Activated naive CD8-positive, alpha-beta T cell treated with anti-CD3 and anti-CD28 coated beads for 36 hours (primary cell): ENCODE measurements at places on chromosomes 4 and X. TPM values are rescaled to one million over a fixed set of nuclear protein-coding genes. Genes with fewer than 3 reads are reported as not detected.

MAGEA10 gene
- total RNA-seq = not detected

P2RY8 gene
- 13.3 TPM for total RNA-seq

GLRA2 gene
- not detected for total RNA-seq

F9 gene
- not detected for total RNA-seq

MAGEC1 gene
- not detected for total RNA-seq

GRCh38 chr4:119690871-119691270 is 62.3 kb upstream of the PDE5A start:
- no peak overlapping the region for H3K27ac ChIP-seq
- DNase-seq = no peak
- H3K36me3 ChIP-seq = no peaks in the 10 kb centered on the region
- H3K4me3 ChIP-seq = no peak overlapping the region
- H3K4me1 ChIP-seq = no peaks in the 10 kb centered on the region

DNA sequence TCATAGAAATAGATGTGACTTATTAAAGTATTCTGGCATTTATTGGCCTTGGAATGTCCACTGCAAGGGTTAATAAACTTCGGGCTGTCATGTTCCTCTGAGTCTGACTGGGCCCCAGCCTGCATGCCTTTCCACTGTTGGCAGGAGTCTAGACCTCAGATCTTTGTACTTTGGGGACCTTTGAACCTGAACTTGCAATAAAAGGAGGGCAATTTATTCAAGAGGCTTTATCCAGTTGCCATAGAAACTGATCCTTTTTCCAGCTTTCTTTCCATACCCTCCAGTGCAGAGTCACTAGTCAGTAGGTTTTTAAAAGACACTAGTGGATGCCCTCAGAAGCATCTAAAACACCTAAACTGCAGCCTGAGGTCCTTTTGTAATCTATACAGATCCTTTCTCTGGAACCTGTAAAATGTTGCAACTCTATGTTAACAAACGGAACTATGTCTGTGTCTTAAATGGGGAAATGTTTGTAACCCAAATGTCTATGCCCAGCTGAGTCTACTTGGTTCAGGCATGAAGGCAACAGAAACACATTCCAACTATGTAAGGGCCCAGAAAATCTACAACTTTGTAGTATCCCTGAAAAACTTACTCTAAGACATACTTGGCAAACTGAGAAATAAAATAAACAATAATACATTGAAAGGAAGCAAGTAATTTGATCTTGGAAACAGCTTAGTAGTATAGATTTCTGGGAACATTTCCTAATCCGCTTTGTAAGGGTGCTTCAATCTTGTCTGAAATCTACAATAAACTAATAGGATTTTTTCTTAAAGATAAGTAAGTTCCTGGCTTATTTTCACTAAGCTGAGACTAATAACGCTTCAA is 41.5 kb downstream of the SOWAHB start:
- peaks cover 4% of the 10 kb centered on the region for H3K27me3 ChIP-seq
- no peak overlapping the region for H3K4me3 ChIP-seq
- H3K4me1 ChIP-seq = no peaks in the 10 kb centered on the region
- no peak overlapping the region for H3K27ac ChIP-seq
- no peaks in the 10 kb centered on the region for H3K36me3 ChIP-seq

- H3K27ac ChIP-seq = no peak overlapping the region
- H3K4me3 ChIP-seq = no peak overlapping the region
- H3K4me1 ChIP-seq = no peaks in the 10 kb centered on the region
- H3K36me3 ChIP-seq = no peaks in the 10 kb centered on the region
- no peaks in the 10 kb centered on the region for H3K27me3 ChIP-seq
These were observed 165.8 kb downstream of the SHROOM4 start for GRCh38 chrX:50648156-50648555.

DNA sequence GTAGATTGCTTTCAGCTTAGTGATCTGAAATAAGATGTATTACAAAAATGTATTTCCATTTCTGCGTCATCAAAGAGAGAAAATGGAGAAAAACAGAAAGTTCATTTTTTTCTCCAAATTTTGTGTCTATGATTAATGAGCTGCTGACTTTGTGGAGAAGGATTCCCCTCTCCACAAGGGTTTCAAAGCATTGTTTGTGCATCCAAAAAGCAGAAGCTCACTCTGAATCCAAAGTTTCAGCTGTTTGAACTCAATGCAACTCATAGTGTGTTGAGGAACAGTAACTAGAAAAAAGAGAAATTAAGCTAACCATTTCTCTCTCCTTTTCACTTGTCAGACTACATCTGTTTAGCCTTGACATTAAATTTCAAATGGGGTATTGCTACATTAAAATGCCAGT is 62.9 kb upstream of the SLC7A11 start:
- H3K4me1 ChIP-seq = no peaks in the 10 kb centered on the region
- no peaks in the 10 kb centered on the region for H3K36me3 ChIP-seq
- no peak for DNase-seq
- H3K4me3 ChIP-seq = no peak overlapping the region
- H3K27me3 ChIP-seq = peaks cover 8% of the 10 kb centered on the region

- H3K36me3 ChIP-seq = no peaks in the 10 kb centered on the region
- peak; percentile 57 for DNase-seq
- H3K4me1 ChIP-seq = peaks cover 12% of the 10 kb centered on the region
- peak overlapping the region; percentile 83 for H3K27ac ChIP-seq
These were observed 10.4 kb upstream of the TSPYL2 start for GRCh38 chrX:53071604-53072417.

- no peaks in the 10 kb centered on the region for H3K36me3 ChIP-seq
- H3K27me3 ChIP-seq = no peaks in the 10 kb centered on the region
- H3K4me1 ChIP-seq = peaks cover 34% of the 10 kb centered on the region
- no peak overlapping the region for H3K4me3 ChIP-seq
- no peak for DNase-seq
These were observed 165.3 kb downstream of the BTC start for GRCh38 chr4:74628852-74629620.

- H3K4me1 ChIP-seq = peaks cover 46% of the 10 kb centered on the region
- H3K27ac ChIP-seq = peak overlapping the region; percentile 99
- no peak for DNase-seq
- H3K36me3 ChIP-seq = peaks cover 58% of the 10 kb centered on the region
These were observed 1.9 kb downstream of the RNF4 start for GRCh38 chr4:2470791-2471190.

- no peaks in the 10 kb centered on the region for H3K36me3 ChIP-seq
- no peaks in the 10 kb centered on the region for H3K4me1 ChIP-seq
- DNase-seq = no peak
- peaks cover 4% of the 10 kb centered on the region for H3K27me3 ChIP-seq
These were observed 61.6 kb downstream of the SYNPO2 start for GRCh38 chr4:118950224-118950623.

DNA sequence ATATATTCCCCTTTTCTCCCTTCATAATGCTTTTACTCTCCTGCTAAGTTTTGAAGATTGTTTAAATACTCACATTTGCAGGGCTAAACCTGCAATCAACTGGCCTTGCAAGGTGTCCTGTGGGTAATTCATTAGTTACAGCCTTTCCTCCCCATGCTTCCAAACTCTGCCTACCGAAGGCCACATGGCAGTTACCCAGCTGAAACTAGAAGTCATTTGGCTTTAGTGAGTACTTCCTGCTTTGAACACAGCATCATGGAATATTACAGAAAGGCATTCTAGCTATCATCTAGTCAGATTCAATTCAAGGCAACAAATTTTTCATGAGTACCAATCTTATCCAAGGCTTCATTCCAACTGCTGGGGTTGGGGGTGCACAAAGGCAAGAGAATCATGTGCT is 55.6 kb downstream of the SRPX start:
- H3K27me3 ChIP-seq = no peaks in the 10 kb centered on the region
- no peaks in the 10 kb centered on the region for H3K36me3 ChIP-seq
- DNase-seq = no peak
- no peak overlapping the region for H3K4me3 ChIP-seq
- no peaks in the 10 kb centered on the region for H3K4me1 ChIP-seq

DNA sequence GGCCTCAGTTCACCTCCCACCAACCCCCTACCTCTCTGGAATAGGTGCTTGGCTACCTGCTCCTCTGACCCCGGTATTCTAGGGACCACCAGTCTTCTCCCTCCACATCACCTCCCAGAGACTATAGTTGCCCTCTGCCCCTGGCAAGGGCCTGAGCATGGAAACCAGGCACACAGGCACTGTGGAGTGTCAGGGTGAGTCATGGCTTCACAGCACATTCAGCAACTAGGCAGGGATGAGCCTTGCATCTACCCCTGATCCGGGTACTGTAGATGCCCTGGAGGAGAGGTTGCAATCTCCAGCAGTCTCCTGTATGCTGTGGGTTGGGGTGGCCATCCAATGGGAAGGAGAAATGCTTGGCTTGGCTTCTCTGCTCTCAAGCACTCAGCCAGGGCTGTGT is 472.7 kb downstream of the IDS start:
- H3K36me3 ChIP-seq = no peaks in the 10 kb centered on the region
- H3K27ac ChIP-seq = no peak overlapping the region
- no peaks in the 10 kb centered on the region for H3K4me1 ChIP-seq
- no peaks in the 10 kb centered on the region for H3K27me3 ChIP-seq
- DNase-seq = no peak

DNA sequence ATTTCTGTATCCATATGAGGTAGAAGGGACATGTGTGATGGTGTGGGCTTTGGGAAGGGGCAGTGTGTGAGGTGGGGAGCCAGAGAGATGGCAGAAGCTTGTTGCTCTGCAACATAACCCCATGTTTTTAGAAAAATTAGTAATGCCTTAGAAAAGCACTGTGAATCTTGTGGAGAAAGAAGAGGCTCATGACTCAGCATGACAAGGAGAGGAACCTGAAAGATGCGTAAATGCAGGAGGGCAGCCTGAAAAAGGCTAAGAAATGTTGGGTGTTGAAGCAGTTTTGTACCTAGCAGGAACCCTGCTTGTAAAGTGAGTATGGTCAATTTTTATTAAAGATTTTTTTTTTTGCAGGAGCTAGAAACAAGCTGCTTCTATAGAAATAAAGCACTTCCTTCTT is 59.8 kb downstream of the ARSJ start:
- no peaks in the 10 kb centered on the region for H3K27me3 ChIP-seq
- H3K4me3 ChIP-seq = no peak overlapping the region
- H3K27ac ChIP-seq = no peak overlapping the region
- DNase-seq = no peak
- no peaks in the 10 kb centered on the region for H3K36me3 ChIP-seq

- no peak for DNase-seq
- no peaks in the 10 kb centered on the region for H3K27me3 ChIP-seq
- no peak overlapping the region for H3K27ac ChIP-seq
- H3K4me1 ChIP-seq = peaks cover 8% of the 10 kb centered on the region
- no peak overlapping the region for H3K4me3 ChIP-seq
These were observed 92.2 kb upstream of the GPR34 start for GRCh38 chrX:41596596-41596995.

GRCh38 chrX:51955200-51955599 is 61.8 kb downstream of the MAGED1 start:
- no peaks in the 10 kb centered on the region for H3K4me1 ChIP-seq
- no peak overlapping the region for H3K4me3 ChIP-seq
- no peak for DNase-seq
- H3K36me3 ChIP-seq = peaks cover 1% of the 10 kb centered on the region
- H3K27ac ChIP-seq = no peak overlapping the region
